Activated T-cell treated with anti-CD3 and anti-CD28 coated beads, Interleukin-2, amount 50 U/mL, for 48 hours (primary cell): ENCODE measurements at places on chromosomes 12 and 14.
A peak's percentile ranks its signal among the peaks of the same experiment; 100 is the strongest.

DNA sequence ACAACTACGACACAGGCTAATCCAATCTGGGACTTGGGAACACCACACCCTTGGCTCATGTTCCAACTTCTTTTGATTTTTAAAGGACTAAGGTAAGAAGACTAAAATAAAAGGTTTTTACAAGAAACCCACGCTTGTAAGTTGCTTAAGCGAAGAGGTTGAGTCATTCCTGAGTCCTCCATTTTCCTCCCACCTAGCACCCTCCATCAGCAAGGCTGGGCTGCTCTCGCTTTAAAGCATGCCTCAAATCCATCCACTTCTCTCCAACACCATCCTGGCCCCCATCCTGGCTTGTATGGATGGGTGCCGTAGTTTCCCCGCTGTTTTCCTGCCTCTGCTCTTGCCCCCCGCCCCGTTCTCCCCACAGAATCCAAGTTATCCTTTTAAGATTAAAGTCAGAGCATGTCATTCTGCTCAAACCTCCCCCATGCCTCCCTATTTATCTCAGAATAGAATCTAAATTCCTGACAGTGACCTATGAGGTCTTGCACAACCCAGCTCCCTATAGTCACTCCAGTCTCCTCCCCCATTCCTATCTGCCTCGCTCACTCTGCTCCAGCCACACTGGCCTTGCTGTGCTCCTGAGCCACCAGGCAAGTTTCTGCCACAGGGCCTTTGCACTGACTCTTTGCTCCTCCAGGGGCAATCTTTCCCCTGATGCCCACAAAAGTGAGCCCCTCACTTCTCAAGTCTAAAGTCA is 34.5 kb downstream of the SCARB1 start:
- DNase-seq: no peak

DNA sequence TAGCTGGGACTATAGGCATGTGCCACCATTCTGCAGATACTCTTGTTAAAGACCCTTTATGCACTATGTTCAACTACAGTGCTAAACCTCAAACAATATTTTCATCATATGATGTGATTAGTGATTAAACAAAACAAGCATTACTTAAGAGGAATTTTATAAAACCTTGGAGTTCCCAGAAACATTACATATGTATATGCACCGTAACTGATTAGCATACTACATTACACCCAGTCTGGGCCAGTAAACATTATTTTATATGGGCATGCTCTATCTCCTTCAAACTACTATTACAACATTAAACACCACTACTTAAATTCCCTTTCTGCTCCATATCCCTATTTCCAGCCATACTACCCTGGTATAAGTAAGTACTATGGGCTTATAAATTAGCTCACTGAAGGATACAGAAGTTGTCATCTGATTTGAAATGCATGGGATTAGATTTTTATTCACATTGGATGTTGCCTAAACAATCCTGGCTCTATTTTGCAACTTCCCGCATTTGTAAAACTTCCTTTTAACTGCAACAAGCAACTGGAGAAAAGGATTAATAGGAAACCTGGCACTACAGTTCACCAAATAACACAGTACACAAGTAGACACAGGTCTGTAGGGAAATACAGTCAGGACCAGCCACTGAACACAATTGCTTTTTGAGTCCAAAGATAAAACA is 205.8 kb downstream of the MED13L start:
- no peak for DNase-seq

DNA sequence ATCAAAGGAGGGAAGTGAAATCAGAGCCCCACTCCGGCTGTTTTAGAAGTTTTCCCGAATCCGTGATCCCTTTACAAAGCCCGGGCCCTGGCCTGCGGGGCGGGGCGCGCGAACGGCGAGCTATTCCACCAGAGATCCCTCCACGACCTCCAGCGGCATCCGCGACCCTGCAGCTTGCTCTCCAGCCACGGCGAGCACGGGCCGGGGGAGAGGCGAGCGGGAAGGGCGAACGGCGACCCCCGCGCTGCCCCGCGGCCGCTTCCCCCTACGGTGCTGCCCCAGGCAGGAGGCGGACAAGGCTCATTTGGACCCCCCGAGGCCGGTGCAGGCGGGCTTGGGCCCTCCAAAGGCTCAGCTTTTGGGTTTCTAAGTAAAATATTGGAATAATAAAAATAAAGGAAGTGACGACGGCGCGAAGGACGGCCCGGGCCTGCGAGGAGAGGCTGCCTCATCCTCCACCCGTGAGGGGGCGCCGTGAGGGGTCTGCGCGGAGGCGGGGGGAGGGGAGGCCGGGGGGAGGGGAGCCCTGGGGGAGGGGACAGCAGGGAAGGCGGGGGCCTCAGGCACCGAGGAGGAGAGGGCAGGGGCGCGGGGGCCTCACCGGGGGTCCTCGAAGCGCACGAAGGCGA is 613 bp downstream of the SRSF9 start:
- DNase-seq: peak; percentile 53

- DNase-seq: peak; percentile 59
Observed at GRCh38 chr12:123971770-123972456, 718 bp downstream of the CCDC92 start.

GRCh38 chr12:47982770-47983169 is 19.4 kb downstream of the TMEM106C start:
- no peak for DNase-seq

GRCh38 chr14:86203843-86204242 is 673.9 kb downstream of the FLRT2 start:
- DNase-seq: no peak

DNA sequence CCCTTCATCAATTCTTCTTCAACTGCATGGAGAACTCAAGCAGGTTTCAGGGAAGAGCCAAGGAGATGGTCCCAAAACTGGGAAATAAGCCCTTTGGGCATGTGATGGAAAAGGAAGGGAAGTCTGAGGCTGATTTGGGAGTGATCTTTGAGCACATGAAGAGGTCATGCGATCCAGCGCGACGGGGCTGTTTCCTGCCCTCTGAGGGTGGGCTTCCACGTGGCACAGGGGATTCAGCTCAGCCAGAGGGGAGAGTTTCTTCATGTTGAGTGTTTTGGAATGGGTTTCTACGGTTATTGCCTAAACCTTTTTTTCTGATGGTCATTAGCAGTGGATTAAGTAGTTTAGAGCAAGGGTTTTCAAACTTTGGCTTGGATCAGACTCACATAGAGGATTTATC is 30.2 kb downstream of the GPR68 start:
- DNase-seq: no peak

DNA sequence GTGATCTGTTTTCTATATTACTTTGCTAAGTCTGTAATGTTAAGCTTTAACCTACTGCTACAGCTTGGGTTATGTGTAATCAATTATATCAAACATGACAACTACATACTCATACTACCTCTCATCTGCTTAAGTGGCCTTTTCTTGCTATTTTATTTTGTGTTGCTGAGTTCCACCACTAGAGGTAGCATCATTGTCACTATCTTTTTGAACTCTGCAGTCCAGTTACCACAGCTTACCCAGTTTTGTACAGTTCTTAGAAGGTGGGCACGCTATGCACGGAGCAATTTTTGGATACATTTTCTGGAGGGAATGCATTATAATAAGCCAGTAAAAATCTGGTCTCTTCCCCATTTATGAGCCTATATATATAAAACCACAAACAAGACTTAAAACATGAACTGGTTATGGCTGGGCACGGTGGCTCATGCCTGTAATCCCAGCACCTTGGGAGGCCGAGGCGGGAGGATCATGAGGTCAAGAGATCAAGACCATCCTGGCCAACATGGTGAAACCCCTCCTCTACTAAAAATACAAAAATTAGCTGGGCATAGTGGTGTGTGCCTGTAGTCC is 48.5 kb downstream of the SAV1 start:
- DNase-seq: no peak

GRCh38 chr12:131459773-131460365 is 251.0 kb upstream of the SFSWAP start:
- no peak for DNase-seq

- no peak for DNase-seq
Observed at GRCh38 chr12:122866379-122866778, 29.5 kb downstream of the VPS37B start.

DNA sequence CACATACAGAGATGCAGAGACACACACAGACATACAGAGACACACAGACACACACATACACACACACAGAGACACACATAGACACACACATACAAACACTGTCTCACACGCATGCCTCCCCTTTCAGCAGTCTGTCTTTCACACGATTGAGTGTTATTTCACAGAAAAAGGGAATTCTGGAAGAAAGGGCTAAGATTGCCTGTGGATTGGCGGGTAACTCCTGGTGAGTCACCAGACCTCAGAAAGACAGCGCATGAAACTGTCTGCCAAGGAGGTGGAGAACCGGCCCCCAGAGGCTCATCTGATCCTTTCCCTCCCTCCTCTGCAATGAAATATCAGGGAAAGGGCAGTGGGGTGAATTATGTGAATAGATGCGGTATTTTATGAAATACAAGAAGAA is 127.2 kb upstream of the GSC start:
- no peak for DNase-seq

DNA sequence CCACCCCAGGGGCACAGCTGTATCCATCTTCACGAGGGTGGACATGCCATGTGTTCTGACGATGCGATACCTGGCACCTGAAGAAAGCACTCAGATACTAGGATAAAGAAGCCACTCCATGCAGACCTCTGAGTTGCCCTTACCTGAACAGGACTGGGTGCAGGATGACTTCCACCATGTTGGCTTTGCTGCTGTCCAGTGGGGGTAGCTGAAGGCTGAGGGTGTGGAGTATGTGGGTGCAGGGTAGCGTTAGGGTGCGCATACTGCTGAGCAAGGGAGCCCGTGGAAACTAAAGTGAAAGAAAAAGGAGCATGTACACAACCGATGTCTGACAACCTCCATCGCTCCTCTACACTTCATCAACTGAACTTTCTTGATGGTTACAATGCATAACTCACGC is 51.3 kb downstream of the SH2B3 start:
- no peak for DNase-seq

GRCh38 chr12:3204143-3204542 is 127.0 kb downstream of the TSPAN9 start:
- no peak for DNase-seq

DNA sequence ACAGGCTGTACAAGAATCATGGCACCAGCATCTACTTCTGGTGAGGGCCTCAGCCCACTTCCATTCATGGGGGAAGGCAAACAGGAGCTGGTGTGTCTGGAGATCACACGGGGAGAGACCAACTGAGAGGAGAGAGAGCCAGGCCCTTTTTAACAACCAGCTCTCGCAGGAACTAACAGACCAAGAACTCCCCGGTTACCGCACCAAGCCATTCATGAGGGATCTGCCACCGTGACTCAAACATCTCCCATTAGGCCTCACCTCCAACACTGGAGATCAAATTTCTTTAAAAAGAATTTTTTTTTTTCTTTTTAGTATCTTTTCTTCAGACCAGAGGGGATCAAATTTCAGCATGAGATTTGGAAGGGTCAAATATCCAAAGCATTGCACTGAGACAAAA is 16.7 kb upstream of the AQP2 start:
- DNase-seq: no peak

DNA sequence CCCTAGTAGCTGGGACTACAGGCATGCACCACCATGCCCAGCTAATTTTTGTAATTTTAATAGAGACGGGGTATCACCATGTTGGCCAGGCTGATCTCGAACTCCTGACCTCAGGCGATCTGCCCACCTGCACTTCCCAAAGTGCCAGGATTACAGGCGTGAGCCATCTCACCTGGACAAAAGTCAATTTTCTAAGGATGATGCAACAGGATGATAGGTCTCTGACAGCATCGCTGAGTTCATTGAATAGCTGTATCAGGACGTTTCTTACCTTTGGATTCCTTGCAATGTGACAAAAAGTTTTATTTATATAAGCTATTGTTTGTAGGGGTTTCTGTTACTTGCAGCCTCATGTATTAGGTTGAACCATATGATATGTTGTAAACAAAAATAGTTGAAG is 55.5 kb upstream of the PCED1B start:
- DNase-seq: no peak

DNA sequence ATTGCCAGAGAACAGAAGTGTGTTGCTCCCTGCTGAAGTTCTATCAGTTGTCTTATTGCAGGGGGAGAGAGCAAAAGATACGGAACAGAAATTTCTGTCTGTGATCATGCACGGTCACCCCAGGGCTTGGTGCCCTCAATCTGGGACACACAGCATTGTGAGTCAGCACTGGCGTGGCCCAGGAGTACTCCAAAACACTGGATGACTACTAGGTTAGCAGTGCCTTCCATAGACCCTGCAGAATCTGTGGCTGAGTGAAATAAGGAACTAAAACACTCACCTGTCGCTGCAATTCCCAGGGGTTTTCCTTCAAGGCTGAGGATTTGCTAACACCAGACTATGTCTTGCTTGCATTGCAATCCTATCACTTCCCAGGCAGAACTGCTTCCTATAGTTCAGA is 165.5 kb downstream of the ANO6 start:
- DNase-seq: no peak

GRCh38 chr12:94195483-94195882 is 47.1 kb downstream of the PLXNC1 start:
- no peak for DNase-seq

GRCh38 chr14:88599761-88600439 is 37.1 kb downstream of the ZC3H14 start:
- peak; percentile 54 for DNase-seq

GRCh38 chr12:46360908-46361666 is 11.5 kb downstream of the SLC38A2 start:
- no peak for DNase-seq

DNA sequence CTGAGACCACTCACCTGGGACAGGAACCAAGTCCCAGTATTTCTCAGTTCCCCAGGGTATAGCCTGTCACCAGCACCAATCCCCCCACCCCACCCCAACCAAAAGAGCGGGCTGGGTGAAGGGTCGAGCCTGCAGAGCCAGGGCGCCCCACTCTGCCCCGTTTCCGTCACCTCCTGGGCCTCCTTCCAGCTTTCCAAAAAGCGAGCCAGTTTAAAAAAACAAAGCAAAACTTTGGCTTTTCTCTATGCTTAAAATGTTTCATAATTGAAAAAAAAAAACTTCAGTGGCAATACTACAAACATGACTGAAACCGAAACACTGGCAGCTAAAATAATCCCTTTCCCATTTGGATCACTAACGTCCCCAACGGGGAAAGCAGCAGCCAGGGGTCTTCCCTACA is 7.5 kb downstream of the CAMKK2 start:
- DNase-seq: no peak

- no peak for DNase-seq
Observed at GRCh38 chr14:102241147-102241546, 63.8 kb downstream of the MOK start.
